Sigmoid colon (tissue), 7 donors: ENCODE measurements at places on chromosomes 16 and 17. TPM values are rescaled to one million over a fixed set of nuclear protein-coding genes. Genes with fewer than 3 reads are reported as not detected.

Gene SPOP
- total RNA-seq: 332 TPM

Gene VAT1L
- total RNA-seq: 5.3 TPM

Gene LRRC3C
- total RNA-seq: not detected

Gene CIBAR2
- total RNA-seq: not detected

Gene PRR35
- total RNA-seq: not detected
